ENCODE measurements at places on chromosomes 7 and 10.

- no peak for DNase-seq
Measured at GRCh38 chr7:41656366-41656765, 46.5 kb downstream of the INHBA start.

GRCh38 chr7:108629651-108630400 lies 60.2 kb downstream of the DNAJB9 start:
- no peak for DNase-seq

DNA sequence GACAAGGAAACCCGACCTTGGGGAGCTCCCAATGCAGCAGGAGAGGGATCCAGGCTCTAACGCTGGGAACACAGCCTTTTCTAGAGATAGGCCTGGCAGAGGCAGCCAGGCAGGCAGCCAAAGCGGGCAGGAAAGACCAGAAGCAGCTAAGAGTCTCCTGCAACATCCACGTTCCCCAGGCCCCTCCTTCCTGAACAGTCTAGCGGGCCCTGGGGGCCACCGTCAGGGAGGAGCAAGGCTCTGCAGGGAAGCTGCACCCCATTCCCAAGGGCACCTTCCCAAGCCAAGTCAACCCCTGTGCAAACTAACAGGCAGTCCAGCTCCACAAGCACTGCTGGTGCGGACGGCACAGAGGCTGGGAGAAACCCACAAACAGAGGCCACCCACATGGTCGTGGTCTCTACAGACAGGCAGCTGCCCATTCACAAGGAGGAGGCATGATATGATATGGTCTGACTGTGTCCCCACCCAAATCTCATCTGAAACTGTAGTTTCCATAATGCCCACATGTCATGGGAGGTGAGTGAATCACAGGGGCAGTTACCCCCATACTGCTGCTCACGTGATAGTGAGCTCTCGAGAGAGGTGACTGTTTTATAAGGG lies 115.7 kb downstream of the MAD1L1 start:
- no peak for DNase-seq

GRCh38 chr10:78211561-78212051 lies 177.9 kb downstream of the RPS24 start:
- no peak for DNase-seq

DNA sequence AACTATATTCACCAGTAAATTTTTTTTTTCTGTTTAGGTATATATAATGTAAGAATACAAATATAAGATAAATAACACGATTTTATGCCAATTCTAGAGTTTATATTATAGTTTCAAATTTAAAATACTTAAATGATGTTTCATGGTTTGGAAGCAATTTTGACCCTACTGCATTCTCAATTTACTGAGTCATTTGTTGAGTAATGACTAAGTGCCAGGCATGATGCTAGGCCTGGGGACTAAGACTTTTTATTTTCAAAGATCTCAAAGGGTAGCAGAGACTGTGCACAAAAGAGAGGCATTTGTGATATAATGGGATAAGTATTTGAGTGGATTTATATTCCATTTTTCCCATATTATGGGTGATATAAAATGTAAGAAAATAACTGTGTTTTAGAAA lies 78.9 kb upstream of the SMIM30 start:
- no peak for DNase-seq

- no peak for DNase-seq
Measured at GRCh38 chr10:14774797-14775196, at the start of gene FAM107B. FAM107B (minus strand) TSS chr10:14774897; CDS start chr10:14774663, 234 bp downstream.

- no peak for DNase-seq
Measured at GRCh38 chr10:98295907-98296306, 27.9 kb upstream of the LOXL4 start.

GRCh38 chr10:116772909-116773705 lies 30.7 kb upstream of the HSPA12A start:
- DNase-seq: no peak

GRCh38 chr10:24313283-24313682 lies 104.3 kb downstream of the KIAA1217 start:
- DNase-seq: no peak

DNA sequence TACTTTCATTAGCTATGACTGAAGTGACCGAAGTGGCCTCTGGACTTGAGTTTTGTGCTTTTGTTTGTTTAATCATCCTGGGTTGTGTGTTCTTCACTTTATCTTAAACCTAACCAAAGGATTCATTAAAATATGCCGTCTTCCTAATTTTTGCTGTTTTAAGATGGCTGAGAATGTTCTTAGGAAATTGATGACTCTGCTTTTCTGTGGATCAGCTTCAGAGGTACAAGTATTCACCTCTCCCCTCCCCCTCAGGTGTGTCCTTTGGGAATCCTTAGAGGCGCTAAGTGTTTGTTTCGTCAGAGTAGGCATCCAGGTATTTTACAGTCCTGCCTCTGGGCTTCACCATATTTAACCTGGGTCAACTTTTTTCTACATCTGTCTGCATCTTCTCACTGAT lies 1.1 kb downstream of the CCDC126 start:
- DNase-seq: no peak

DNA sequence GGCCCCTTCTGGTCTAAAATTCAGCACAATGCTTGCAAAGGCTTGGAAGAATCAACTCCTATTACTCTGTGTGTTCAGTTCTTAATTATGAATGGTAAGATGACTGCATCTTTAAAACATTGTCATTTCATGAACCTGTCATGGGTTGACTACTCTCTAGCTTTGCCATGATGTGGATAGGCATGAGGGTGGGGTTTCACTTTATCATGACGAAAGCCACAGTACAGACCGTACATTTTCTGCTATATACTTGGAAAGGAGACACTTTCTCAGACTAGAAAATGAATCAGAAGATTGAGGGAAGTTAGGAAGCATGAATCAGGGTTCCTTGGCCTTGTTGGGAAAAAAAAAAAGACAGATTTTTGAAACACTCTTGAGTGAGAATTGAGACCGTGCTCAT lies 19.7 kb upstream of the MSRB2 start:
- no peak for DNase-seq

GRCh38 chr10:109411917-109412316 lies 511.4 kb downstream of the XPNPEP1 start:
- no peak for DNase-seq

- no peak for DNase-seq
Measured at GRCh38 chr7:108280136-108280535, 150.0 kb upstream of the LAMB4 start.

DNA sequence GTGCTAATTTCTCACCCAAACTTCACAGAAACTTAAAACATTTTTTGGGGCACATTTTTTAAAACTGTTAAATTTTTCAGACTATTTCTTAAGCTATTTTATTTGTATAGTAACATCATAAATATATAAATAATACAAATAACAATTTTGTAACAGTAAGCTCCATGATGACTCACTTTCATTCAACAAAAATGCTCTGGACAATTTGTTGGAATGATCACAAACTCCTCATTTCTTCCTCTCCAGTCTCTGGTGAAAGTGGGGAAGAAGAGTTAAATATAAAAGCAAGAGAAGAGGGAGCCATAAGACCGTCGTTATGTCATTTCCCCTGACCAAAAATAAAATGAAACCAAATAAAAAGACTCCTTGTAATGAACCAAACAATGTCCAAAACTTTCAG lies 162.4 kb downstream of the AGMO start:
- no peak for DNase-seq

- DNase-seq: no peak
Measured at GRCh38 chr10:50325449-50326171, 74.3 kb upstream of the ASAH2 start.

GRCh38 chr10:13922586-13922985 lies 335.8 kb downstream of the PRPF18 start:
- no peak for DNase-seq

DNA sequence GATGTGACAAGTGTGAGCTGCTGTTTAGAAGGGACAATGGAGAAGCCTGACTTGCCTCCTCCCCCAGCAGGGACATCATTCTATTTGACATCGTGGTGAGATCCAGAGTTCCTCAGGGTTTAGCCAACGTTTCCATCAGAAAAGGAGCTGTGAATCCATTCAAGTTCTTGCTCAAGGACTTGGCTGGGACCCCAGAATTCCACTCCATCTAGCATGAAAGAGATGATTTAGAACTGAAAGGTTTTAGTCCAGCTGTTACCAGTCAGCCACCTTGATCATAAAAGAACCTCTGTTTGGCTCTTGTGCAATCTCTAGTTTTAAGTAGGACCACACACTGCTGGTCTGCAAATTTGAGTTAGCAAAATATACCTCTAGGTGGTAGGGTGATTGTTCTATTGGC lies 337.6 kb downstream of the FRMD4A start:
- DNase-seq: no peak

- DNase-seq: no peak
Measured at GRCh38 chr7:137619181-137619580, 227.6 kb downstream of the DGKI start.

GRCh38 chr7:33044986-33045385 lies 17.6 kb downstream of the NT5C3A start:
- DNase-seq: no peak

- DNase-seq: no peak
Measured at GRCh38 chr10:128096486-128097199, 29.6 kb downstream of the MKI67 start.

- no peak for DNase-seq
Measured at GRCh38 chr7:152553671-152554317, 118.0 kb upstream of the KMT2C start.

- no peak for DNase-seq
Measured at GRCh38 chr7:142535123-142535779, 214.0 kb upstream of the PRSS1 start.

- DNase-seq: no peak
Measured at GRCh38 chr10:130958981-130959751, 352.4 kb downstream of the TCERG1L start.

DNA sequence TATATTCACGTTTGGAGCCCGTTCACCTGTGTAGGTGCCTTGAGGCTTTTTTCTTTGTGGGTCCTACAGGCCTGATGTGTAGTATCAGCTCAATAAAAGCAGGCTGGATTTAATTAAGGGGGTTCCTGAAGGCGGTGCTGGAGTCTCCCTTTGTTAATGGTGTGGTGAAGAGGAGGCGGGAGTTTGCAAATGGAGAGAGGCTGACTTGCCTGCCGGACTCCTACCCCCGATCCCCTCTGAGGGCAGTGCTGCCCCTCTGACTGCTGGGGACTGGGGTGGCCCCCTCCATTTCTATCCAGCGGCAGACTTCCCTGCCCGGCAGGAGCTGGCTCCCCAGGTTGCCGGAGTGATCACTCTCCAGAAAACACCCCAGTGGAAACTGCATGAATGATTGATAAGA lies 45.1 kb downstream of the ZMIZ1 start:
- DNase-seq: no peak

GRCh38 chr7:22123139-22123538 lies 177.4 kb upstream of the CDCA7L start:
- no peak for DNase-seq

DNA sequence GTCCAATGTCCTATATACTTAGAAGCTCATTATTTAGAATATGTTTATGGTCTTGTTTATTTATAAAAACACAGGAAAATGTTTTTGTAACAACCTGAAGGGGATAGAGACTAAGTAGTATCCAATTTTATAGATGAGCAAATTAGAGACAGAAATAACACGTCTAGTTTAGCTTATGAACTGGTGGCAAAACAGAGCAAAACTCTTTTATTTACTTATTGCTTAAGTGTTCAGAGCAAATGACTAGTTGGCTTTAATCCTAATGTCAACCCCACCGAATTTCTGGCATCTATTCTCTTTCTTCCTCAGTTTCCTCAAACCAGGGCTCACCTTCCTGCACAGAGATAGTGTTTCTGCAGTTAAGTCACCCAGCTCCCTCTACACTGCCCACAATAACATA lies 792.8 kb downstream of the REEP3 start:
- DNase-seq: no peak

GRCh38 chr10:125979976-125980375 lies 83.6 kb downstream of the FANK1 start:
- no peak for DNase-seq

GRCh38 chr10:69854511-69855345 lies 53.0 kb downstream of the COL13A1 start:
- DNase-seq: no peak

GRCh38 chr7:149743476-149744255 lies 29.7 kb downstream of the ZNF467 start:
- DNase-seq: no peak

GRCh38 chr7:137942484-137943115 lies 59.3 kb downstream of the CREB3L2 start:
- DNase-seq: no peak

- no peak for DNase-seq
Measured at GRCh38 chr10:71957546-71958275, 6.5 kb upstream of the CHST3 start.

DNA sequence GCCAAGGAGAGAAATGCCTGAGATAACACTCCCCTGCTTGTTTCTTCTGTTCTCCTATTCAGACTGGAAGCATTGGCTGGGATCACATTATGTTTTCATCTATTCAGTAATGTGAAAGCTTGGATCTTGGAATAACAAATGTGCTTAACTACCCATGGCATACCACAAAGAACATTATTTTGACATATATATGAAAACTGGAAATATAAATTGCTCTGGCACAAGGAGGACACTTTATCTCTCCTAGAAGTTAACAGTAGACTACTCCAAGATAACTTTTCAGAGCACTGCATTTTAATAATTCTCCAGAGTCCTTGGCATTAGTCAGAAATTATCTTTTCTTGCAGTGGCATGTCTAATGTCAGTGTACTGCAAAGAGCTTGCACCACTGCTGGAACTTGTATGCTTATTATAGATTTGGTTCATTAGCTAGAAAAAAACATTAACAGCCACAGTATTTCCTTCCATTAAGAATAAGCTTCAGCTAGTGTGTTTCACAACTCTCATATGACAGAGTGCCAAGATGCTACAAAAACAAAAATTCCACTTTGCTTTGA lies 169.3 kb upstream of the LRRN3 start:
- no peak for DNase-seq

DNA sequence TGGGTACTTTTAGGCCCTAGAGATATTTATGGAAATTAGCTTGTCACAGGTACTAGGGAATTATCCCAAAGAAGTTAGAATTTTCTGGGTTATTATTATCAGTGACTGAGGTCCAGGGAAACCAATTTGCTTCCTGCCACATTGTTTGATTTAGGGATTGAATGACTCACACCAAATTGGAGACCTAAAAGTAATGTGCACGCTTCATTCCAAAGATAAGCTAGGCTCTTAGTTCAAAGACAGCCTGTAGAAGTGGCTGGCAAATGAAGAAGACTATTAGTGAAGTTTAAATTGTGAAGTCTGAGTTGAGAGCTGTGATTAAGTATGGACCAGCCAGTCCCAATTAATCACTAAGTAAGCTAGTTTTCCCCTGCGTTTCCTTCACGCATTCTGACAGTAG lies 188.1 kb upstream of the MYO3A start:
- DNase-seq: no peak

DNA sequence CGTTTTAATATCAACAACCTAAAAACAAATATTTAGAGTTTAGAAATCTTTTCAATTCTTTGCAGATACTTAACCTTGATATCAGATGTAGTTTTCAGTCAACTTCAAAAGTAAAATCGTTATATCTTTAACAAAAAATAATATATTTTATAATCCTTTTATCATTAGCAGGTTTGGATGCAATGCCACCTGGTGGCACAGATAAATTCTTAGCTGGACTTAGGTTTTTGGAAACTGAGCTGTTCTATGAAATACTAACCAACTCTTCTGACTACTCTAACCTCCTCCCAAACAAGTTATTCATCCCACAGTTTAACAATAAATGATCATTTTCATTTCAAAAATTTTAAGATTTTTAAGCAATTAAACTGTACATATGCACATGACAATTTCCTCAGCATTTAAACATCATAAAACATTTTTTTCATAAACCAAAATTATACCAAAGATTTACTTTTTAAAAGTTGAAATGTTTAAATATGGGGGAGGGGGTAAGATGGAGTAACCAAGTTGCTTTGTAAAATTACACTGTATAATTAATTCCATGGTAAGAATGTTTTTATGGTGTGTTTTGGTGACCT lies 56.9 kb downstream of the HIBADH start:
- no peak for DNase-seq

GRCh38 chr7:141993354-141993753 lies 2.3 kb upstream of the MGAM start:
- no peak for DNase-seq
